ENCODE measurements at places on chromosomes 4 and X.
A peak's percentile ranks its signal among the peaks of the same experiment; 100 is the strongest.

- DNase-seq = no peak
These were observed 59.7 kb downstream of the FAM184B start for GRCh38 chr4:17721496-17722355.

DNA sequence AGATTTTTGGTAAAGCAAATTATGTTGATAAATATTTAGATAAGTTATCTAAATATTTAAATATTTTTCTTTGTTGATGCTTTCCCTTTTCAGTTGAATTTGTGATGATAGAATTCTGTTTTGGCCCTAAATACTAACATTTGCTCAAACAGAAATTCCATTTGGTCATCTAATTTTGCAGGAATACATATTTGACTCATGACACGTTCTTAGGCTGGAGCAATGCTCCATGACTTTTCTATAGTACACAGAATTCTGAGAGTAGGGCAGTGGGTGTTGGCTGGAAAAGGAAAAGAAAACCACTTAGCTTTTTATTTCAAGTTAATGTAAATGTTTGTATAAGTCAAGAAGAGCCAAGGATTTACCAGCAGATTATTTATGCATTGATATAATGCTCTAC is 58.6 kb upstream of the GK2 start:
- no peak for DNase-seq

- no peak for DNase-seq
These were observed 41.3 kb upstream of the BCLAF3 start for GRCh38 chrX:20032201-20032600.

GRCh38 chr4:134408897-134409296 is 207.3 kb upstream of the PABPC4L start:
- no peak for DNase-seq

DNA sequence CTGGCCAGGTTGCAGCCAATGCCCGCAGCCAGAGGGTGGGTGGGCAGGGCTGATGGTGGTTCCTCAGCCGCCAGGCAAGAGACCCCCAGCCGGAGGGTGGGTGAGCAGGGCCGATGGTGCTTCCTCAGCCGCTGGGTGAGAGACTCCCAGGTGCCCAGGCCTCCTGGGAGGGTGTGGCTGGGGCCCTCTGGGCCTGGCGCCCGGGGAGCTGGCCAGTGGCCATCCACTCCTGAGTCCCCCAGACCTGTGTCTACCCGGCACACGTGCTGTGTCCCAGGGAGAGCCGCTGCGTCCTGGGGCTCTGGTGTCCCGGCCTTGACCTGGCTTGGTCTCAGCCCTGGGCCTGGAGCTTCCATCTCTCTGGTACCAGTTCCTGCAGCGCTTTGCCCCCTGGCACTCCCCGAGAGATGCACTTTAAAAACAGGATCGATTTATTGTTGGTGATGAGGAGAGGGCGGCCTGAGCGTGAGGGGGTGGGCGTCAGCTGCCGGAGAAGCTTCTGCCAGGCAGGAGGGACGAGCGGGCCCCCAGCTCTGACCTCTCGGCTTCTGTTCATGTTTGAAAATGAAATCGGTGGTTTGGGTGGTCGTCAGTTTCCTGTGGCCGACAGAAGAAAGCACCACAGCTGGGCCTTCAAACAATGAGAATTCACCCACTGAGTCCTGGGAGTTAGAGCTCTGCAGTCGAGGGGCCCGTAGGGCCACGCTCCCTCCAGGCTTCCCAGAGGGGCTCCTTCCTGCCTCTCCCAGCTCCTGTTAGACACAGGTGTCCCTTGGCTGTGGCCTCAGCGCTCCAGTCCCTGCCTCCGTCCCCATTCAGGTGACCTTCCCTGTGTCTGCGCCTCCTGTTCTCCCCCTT is 6.5 kb downstream of the DOK7 start:
- no peak for DNase-seq

DNA sequence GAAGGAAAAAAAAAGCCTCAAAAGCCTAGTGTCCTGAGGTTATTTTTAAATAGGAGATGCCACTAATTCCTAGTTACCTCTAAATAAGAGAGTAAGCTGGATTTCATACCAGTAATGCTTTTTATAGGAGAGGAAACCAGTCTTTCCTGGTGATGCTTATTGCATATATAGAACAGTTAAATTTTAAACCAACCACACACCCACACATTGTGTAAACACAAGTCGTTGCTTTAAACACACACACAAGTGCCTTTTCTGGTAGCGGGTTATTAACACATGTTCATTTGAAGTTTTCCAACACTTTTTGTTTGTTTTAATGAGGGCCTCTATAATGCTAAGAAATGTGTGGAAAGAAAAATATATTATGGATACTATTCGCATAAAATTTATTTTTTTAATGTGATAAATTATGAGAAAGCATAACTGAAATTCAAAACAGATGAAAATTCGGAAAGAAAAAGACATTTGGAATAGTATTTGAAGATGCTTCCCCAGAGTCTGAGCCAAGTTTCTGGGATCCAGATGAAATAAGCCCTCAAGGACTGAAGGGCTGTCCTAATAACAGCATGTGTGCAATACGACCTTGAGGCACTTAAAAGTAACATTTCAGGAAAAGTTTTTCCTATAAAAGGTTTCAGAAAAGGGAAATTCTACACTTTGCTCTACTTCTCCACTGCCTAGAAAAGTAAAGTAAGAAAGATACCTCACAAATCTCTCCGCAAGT is 2.0 kb downstream of the ANTXR2 start:
- DNase-seq = no peak

- DNase-seq = no peak
These were observed 3.9 kb upstream of the HAUS3 start for GRCh38 chr4:2245787-2246275.

DNA sequence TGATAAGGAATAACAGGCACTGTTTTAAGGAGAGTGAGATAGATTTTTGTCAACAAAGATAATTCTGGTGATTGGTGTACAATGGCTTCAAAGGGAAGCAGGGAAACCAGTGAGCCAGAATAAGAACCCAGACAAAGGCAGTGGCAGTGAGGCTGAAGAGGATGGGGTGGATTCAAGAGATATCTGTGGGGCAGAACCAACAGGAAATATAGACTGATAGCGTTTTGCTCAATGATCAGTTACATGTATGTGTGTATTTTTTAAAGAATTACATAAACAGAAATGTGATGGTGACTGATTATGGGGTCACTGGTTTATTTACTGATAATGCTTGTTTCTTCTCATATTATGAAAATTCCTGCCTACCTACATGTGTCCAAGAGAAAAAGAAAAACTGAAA is 66.4 kb downstream of the AMMECR1 start:
- DNase-seq = no peak

DNA sequence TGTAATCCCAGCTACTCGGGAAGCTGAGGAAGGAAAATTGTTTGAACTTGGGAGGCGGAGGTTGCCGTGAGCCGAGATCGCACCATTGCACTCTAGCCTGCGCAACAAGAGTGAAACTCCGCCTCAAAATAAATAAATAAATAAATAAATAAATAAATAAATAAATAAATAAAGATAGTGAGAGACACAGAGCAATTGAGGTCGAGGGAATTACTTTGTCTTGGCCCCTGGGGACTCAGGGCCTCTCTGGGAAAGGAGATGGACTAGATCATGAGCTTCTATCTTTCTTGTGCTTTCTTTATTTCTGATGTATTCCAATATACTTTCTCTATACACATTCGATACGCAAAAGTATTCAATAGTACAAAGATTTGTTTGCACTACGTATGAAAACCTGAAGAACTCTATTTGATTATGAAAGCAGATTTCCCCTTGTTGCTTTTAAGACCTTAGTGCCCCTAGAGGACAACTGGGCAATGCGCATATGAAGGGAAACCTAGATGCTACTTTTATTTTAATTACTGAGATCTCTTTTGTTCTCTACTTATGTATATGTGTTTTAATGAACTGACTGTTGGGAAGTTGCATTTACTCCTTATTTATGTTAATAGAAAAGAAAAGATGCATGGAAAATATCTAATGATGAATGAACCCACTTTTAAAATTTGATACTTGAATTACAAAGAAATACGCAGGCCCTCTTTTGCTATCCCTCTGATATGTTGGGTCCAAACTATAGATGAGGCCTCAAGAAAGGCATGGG is 12.8 kb upstream of the ELOVL6 start:
- peak; percentile 37 for DNase-seq

- no peak for DNase-seq
These were observed 97.7 kb downstream of the NFKB1 start for GRCh38 chr4:102598762-102599374.

GRCh38 chrX:16524316-16524715 is 125.6 kb upstream of the S100G start:
- no peak for DNase-seq

DNA sequence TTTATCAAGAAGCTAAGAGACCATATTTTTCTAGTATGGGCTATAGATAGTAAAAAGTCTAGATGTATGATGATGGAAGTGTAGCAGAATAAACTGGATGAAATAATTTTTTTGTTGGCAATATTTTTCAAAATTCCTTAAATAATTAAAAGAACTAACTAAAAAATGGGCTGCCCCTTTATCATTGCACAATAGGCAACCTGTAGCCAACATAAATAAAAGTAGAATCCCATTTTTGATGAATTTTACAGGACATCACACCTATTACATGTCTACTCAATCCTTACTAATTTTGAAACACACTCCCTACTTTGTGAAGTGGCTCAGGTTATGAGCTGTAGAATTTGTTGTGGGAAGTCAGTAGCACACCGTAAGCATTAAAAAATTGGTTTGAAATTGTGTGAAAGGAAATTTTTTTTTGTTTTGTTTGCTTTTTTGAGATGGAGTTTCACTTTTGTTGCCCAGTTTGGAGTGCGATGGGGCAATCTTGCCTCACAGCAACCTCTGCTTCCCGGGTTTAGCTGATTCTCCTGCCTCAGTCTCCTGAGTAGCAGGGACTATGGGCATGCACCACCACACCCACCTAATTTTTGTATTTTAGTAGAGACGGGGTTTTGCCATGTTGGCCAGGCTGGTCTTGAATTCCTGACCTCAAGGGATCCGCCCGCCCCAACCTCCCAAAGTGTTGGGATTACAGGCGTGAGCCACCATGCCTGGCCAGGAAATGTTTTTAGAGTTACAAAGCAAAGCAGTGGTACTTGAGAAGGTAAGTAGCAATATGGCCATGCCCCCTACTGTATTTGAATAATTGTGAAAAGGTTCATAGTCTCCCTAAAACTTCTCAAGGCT is 8.9 kb upstream of the RUFY3 start:
- no peak for DNase-seq

DNA sequence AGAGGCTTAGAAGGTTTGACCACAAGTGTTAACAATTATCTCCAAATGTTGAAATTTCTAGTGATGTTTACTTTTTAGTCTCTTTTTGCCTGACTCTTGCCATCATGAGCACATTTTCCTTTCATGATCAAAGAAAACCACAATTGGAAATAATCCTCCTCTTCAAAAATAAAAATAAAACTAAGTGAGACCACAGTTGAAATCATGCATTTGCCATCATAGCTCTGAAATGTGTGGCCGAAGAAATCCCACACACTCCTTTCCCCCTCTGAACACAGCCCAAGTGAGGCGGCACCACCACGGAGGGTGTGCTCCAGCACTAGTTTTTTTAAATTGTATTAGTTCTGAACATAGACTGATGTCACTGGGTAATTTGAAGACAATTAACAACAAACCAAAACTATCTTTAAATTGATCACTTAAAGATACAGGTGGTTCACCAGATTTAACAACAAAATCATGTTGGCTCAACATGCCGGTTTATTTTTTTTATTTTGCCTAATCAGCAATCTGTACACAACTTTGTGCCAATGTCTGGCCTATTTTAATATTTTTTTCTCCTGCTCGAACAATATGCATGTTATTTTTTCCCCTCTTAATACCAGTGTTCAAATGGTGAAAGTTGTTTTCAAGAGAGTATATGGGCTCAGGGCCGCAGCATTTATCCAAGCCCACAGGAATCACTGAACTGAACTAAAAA is 17.6 kb downstream of the APBB2 start:
- no peak for DNase-seq

DNA sequence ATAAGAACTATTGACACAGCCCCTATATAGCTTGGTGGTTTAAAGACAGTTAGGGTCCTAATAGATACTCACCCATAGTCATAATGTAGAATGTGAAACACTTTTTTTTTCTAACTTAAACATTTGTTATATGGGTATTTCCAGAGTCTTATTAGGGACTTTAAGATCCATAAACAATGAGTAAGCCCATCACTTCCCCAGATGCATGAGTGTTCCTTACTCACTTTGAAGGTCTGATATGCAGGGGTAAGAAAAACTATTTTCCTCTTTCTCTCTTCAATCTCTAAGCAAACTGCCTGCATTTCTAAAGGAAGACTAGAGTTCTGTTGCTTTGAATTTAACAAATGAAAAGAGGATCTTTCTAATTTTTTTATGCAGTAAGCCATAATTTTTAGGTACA is 443.6 kb upstream of the PITX2 start:
- DNase-seq = no peak

- no peak for DNase-seq
These were observed 25.6 kb downstream of the KDM6A start for GRCh38 chrX:44898411-44899221.

DNA sequence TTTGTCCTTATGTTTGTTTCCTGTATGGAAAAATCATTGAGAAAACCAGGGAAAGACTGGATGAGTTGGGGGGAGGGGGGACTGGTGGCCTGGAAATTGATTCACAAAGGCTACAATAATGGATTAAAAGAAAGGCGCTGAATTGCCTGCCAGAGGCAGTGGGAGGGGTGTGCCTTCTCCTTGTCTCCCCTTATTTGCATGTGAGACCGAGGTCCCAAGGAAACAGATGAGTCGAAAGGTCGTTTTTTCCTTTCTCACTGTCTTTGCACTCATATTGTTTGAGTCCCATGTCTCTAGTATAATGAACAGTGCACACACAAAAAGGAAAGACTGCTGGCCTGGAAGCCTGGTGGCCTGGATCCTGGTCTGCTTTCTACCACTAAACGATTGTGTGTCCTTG is 86.6 kb upstream of the ZDHHC15 start:
- no peak for DNase-seq

DNA sequence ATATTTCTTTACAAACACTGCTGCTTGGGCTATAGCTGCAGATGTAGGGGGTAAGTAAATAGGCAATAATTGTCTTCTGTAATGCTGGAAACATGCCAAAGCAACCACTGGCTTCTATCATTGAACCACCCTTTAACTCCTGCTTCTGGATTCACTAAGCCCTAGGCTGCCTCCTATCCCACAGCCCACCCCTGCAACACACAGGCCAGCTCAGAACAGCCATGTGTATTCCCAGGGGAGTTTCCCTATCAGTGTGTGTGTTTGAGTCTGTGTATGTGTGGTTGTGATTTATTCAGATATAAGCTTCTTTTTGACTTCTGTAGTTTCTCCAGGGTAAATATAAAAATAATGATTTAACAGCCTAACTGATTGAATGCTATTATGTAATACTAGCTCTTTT is 291.3 kb downstream of the PCDH10 start:
- no peak for DNase-seq

- DNase-seq = peak; percentile 7
These were observed 154.6 kb upstream of the MAGEB2 start for GRCh38 chrX:30060718-30061117.

DNA sequence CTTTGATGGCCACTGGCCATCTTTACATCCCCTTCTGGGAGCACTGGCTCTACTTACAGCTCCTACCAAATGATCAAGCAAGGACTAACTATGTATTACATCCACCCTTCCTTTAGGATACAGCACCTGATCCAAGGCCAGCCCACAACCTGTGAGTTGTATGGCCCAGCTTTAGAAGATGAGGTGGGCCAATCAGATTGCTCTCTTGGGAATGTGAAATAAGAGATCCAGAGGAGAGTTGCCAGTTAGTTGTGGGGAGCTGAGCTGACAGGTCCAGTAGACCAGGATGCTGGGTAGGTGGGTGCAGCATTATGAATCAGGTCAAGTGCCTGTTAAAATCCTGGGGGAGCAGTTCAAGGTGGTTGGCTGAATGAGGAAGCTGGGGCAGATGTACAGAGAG is 111.5 kb downstream of the GNL3L start:
- DNase-seq = no peak

- DNase-seq = no peak
These were observed 331.4 kb downstream of the RAPGEF2 start for GRCh38 chr4:159434114-159434870.

All from AML-193 (cell line).